ENCODE measurements at places on chromosomes 6 and 20.

GRCh38 chr6:115612216-115612615 is 448.5 kb downstream of the FRK start:
- DNase-seq: no peak

DNA sequence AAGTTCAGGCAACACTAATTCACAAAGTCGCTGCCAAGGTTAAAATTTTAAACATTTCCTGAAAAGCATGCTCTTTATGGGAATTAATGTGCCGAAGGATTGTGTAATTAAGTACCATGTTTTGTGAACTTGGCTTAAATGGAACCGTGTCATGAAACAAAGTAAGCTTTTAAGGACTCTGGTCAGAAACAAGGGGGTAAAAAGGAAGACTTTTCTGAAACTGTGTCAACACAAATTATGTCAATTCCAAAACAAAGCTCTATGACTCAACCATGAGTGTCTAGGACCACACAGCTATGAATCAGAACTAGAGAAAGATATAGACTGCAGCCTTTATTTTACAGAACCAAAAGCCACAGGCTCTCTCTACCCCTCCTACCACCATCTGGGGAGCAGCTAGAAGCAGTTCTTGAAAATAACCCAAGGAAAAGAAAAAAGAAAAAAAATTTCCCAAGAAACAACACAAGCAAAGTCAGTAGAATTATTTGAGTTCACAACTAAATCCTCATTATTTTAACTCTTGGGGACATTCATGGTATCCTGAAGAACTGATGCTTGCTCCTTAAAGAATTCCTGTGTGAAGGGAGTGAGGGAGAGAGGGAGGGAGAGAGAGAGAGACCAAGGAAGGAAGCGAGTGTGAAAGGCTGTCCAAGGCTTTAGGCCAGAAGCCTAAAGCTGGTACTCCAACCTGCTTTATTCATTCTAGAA is 81.9 kb downstream of the ZMYND8 start:
- no peak for DNase-seq

GRCh38 chr20:16710781-16711180 is 19.0 kb upstream of the SNRPB2 start:
- no peak for DNase-seq

DNA sequence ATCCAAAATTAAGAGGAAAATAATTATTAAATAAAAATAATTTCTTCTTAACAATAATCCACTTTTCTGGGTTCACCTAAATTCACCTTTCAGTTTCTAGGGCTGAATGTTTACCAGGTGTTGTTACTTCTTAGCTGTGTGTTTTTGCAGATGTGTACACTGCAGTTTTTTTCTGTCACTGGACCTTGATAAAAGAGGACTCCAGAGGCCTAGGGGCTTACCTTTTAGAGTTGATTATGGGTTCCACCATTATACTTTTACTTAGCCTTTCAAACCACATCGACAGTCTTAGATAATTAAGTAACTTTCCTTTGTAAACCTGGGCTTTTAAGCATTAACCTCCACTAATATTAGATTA is 766.5 kb downstream of the BCKDHB start:
- no peak for DNase-seq

DNA sequence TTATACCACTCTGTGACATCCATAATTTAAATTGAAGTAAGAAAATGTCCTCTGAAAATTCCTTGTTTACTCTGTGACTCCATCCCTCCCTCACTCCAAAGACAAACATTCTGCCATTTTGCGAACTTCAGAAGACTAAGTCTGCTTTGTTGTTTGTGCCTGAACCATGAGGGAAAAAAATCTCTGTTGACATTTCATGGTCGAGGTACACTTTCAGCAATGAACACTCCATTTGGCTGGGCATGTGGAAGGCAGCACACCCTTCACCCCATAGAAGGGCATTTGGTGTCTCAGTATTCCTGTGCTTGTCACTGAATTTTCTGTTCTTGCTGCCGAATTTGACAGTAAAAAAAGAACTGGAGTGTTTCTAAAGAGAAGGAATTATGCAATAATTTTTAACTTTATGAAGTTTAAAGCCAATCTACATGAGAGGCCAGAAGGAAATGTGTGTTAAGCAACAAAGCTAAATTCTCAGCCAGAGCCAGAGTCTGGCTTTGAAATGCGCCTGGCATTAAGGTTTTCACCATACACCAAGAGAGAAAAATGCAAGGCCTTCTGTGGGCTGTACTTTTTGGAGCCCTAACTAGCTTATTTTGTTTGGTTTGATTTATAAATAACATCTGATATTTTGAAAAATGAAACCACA is 4.7 kb upstream of the PBOV1 start:
- DNase-seq: no peak

- DNase-seq: no peak
These were observed 35.9 kb upstream of the IRAK1BP1 start for GRCh38 chr6:78831492-78831891.

- no peak for DNase-seq
These were observed 41.9 kb upstream of the LRRC1 start for GRCh38 chr6:53752856-53753255.

DNA sequence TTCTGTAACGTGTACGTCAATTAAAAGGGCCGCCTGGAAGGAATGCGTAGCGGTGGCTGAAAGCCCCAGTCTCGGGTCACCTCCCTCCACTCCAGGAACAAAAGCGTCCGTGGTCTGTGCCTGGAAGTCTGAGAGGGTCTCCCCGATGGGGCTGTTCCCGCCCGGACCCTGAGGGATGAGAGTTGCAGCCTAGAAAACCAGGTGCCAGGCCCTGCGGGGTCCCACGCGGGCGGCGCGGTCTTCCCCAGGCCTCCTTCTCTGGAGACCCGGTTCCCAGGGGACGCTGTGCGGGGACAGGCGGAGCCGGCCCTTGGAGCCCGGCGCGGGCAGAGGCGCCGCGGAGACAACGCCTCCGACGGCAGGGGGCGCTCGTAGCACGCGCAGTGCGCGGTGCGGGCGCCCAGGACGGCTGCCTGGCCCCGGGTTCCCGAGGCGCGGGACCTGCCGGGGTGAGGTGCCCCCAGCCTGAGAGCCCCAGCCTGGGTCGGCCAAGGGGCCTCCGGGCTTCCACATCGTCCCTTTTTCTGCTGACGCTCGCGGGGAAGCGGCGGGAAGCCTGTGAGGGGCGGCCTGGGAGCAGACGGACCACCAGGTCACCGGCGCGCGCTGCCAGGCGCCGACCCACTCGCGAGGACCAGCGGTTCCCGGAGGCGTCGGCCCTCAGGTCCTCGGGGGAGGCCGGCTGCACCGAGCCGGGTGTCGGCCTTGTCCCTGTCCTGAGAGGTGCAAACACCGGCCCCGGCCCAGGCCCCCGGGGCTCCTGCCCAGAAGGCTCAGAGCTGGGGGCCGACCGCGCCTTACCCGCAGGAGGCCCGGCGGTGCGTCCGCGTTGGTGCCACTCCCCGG is 5.3 kb upstream of the FOXC1 start:
- DNase-seq: no peak

All from GF-D8 (cell line).